Heart left ventricle (tissue), 16 donors: ENCODE measurements at places on chromosomes 3 and 15. TPM values are rescaled to one million over a fixed set of nuclear protein-coding genes. Genes with fewer than 3 reads are reported as not detected.

- DNase-seq: no peak
These were observed 63.3 kb downstream of the ULK4 start for GRCh38 chr3:41898631-41899030.

The ATP8B4 gene
- total RNA-seq: 3.4 TPM

DNA sequence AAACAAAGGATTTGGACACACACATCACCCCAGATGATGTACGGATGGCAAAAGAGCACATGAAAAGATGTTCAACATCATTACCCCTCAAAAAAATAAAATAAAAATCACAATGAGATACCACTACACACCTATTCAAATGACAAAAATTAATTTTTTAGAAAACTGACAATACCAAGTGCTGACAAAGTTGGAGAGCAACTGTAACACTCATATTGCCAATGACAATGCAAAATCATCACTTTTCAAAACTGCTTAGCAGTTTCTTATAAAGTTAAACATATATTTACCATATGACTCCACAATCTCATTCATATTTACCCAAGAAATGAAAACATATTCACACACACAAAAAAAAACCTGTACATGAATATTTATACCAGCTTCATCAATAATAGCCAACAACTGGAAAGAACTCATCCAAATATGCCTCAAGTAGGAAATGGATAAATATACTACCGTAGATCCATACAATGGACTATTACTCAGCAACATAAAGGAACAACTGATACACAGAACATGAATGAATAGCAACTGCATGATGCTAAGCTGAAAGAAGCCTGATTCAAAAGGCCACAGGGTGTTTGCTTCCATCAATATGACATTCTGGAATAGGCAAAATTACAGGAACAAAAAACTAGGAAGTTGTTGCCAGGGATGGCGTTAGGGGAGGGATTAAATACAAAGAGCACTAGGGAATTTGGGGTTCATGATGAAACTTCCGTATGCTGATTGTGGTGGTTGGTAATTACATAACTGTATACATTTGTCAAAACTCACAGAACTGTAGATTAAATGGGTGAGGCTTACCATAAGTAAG, 1.3 kb downstream of the FSIP1 start:
- DNase-seq: no peak

- DNase-seq: no peak
These were observed 47.6 kb downstream of the SSR3 start for GRCh38 chr3:156507285-156507684.

- DNase-seq: no peak
These were observed 90.5 kb upstream of the MYRIP start for GRCh38 chr3:39718674-39719595.

- DNase-seq: no peak
These were observed 163.3 kb upstream of the THRB start for GRCh38 chr3:24657870-24658510.

The SAMD7 gene
- total RNA-seq: not detected

The STARD9 gene
- 4.3 TPM for total RNA-seq

GRCh38 chr3:11199902-11200845, 45.9 kb downstream of the HRH1 start:
- DNase-seq: no peak

The ZBTB11 gene
- total RNA-seq: 10.4 TPM
